ENCODE measurements at places on chromosomes 16 and 17. TPM values are rescaled to one million over a fixed set of nuclear protein-coding genes. Genes with fewer than 3 reads are reported as not detected.

GRAP gene
- 0.33 TPM for total RNA-seq

CMTR2 gene
- 28.4 TPM for total RNA-seq

PYDC1 gene
- total RNA-seq = not detected

KRTAP1-1 gene
- not detected for total RNA-seq

RND2 gene
- total RNA-seq = 0.29 TPM

PTX4 gene
- total RNA-seq = 0.29 TPM

ITGAL gene
- not detected for total RNA-seq

IRX6 gene
- total RNA-seq = not detected

TMC8 gene
- not detected for total RNA-seq

UBFD1 gene
- 71.0 TPM for total RNA-seq

KPNA2 gene
- 52.4 TPM for total RNA-seq

ST6GALNAC2 gene
- total RNA-seq = 0.73 TPM

FBXL16 gene
- total RNA-seq = 0.17 TPM

TEFM gene
- 7.8 TPM for total RNA-seq

HSF5 gene
- under 0.01 TPM for total RNA-seq

CACNG1 gene
- not detected for total RNA-seq

ABCC3 gene
- total RNA-seq = 9.7 TPM

PSMC3IP gene
- total RNA-seq = 5.5 TPM

PARD6A gene
- 0.44 TPM for total RNA-seq

TBC1D3I gene
- total RNA-seq = not detected

C17orf78 gene
- total RNA-seq = not detected

PLCD3 gene
- 34.6 TPM for total RNA-seq

RAB11FIP4 gene
- 1.2 TPM for total RNA-seq

ZFHX3 gene
- total RNA-seq = 10.6 TPM

OR3A3 gene
- not detected for total RNA-seq

RPUSD1 gene
- total RNA-seq = 29.6 TPM

Data from smooth muscle cell of trachea (primary cell).